ENCODE measurements at places on chromosomes 2 and 18. TPM values are rescaled to one million over a fixed set of nuclear protein-coding genes. Genes with fewer than 3 reads are reported as not detected.

- H3K4me1 ChIP-seq: peaks cover 9% of the 10 kb centered on the region
- H3K4me3 ChIP-seq: no peak overlapping the region
- DNase-seq: no peak
- peaks cover 18% of the 10 kb centered on the region for H3K27me3 ChIP-seq
- H3K36me3 ChIP-seq: no peaks in the 10 kb centered on the region
These were observed 3.6 kb downstream of the LDLRAD4 start for GRCh38 chr18:13221869-13222855.

FBXO36 gene
- 1.5 TPM for total RNA-seq

GRCh38 chr2:193303464-193303863 lies 1108.7 kb upstream of the TMEFF2 start:
- H3K36me3 ChIP-seq: no peaks in the 10 kb centered on the region
- DNase-seq: no peak
- no peaks in the 10 kb centered on the region for H3K27me3 ChIP-seq
- H3K4me3 ChIP-seq: no peak overlapping the region
- no peak overlapping the region for H3K27ac ChIP-seq

GRCh38 chr2:69973335-69973735 lies 11.9 kb upstream of the ASPRV1 start:
- H3K4me1 ChIP-seq: peaks cover 11% of the 10 kb centered on the region
- no peaks in the 10 kb centered on the region for H3K27me3 ChIP-seq
- H3K4me3 ChIP-seq: no peak overlapping the region
- H3K36me3 ChIP-seq: no peaks in the 10 kb centered on the region

- H3K4me3 ChIP-seq: no peak overlapping the region
- peak overlapping the region; percentile 24 for H3K27ac ChIP-seq
- DNase-seq: no peak
- no peaks in the 10 kb centered on the region for H3K27me3 ChIP-seq
- H3K36me3 ChIP-seq: peaks cover 4% of the 10 kb centered on the region
These were observed 16.6 kb upstream of the STK17B start for GRCh38 chr2:196187898-196188458.

DNA sequence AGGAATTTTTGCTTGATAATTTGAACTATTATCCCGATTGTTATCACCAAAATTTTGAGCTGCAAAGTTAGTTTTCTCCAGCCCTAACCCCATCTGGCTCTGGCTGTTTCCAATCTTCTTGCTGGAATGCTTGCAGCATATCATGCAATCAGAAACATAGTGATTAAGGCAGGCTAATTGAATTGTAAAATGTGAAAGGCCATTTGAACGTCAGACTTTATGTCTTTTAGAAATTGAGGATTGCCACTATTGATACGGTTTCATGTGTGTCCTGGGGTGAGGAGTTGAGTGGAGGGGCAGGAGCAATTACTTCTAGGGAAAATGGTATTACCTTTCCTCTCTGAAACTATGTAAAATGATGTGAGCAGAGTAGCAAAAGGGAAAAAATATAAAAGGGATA lies 1674.5 kb upstream of the LRRTM1 start:
- no peaks in the 10 kb centered on the region for H3K27me3 ChIP-seq
- H3K27ac ChIP-seq: no peak overlapping the region
- H3K4me1 ChIP-seq: no peaks in the 10 kb centered on the region
- no peak overlapping the region for H3K4me3 ChIP-seq

- H3K36me3 ChIP-seq: no peaks in the 10 kb centered on the region
- no peaks in the 10 kb centered on the region for H3K27me3 ChIP-seq
- DNase-seq: no peak
- H3K27ac ChIP-seq: peak overlapping the region; percentile 90
These were observed 12.7 kb upstream of the ARHGEF4 start for GRCh38 chr2:130823886-130824491.

KCTD1 gene
- 2.5 TPM for total RNA-seq

GRCh38 chr2:9167718-9168657 lies 38.6 kb upstream of the ASAP2 start:
- no peak overlapping the region for H3K4me3 ChIP-seq
- no peak overlapping the region for H3K27ac ChIP-seq
- H3K27me3 ChIP-seq: peaks cover 5% of the 10 kb centered on the region
- DNase-seq: no peak
- H3K4me1 ChIP-seq: no peaks in the 10 kb centered on the region

GRCh38 chr2:63051795-63052333 lies 1.2 kb downstream of the OTX1 start:
- H3K27me3 ChIP-seq: peaks cover 81% of the 10 kb centered on the region
- DNase-seq: no peak
- no peak overlapping the region for H3K4me3 ChIP-seq
- H3K27ac ChIP-seq: no peak overlapping the region

GRCh38 chr2:186460465-186460864 lies 25.6 kb upstream of the ZC3H15 start:
- no peak overlapping the region for H3K27ac ChIP-seq
- no peak for DNase-seq
- H3K36me3 ChIP-seq: no peaks in the 10 kb centered on the region
- H3K4me3 ChIP-seq: no peak overlapping the region
- no peaks in the 10 kb centered on the region for H3K27me3 ChIP-seq

DNA sequence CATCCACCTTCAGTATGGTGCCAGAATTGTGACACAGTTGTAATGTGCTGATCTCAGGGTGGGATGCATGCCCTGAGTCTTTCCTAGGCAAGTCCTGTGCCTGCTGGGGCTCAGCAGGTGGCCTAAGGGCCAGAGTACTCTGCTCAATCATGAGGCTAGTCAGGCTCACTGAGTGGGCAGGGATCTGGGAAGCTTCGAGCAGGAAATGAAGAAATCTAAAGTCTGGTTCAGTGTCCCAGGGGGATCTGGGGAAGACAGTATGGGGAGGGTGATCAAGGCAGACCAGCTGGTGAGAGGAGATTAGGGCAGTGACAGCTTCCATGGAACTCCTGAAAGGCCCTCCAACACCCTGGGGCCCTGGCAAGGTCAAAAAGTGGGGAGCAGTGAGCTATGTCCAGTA lies 8.9 kb upstream of the ANKRD29 start:
- H3K36me3 ChIP-seq: no peaks in the 10 kb centered on the region
- no peak overlapping the region for H3K4me3 ChIP-seq
- no peak for DNase-seq
- H3K27me3 ChIP-seq: no peaks in the 10 kb centered on the region
- peaks cover 9% of the 10 kb centered on the region for H3K4me1 ChIP-seq

DNA sequence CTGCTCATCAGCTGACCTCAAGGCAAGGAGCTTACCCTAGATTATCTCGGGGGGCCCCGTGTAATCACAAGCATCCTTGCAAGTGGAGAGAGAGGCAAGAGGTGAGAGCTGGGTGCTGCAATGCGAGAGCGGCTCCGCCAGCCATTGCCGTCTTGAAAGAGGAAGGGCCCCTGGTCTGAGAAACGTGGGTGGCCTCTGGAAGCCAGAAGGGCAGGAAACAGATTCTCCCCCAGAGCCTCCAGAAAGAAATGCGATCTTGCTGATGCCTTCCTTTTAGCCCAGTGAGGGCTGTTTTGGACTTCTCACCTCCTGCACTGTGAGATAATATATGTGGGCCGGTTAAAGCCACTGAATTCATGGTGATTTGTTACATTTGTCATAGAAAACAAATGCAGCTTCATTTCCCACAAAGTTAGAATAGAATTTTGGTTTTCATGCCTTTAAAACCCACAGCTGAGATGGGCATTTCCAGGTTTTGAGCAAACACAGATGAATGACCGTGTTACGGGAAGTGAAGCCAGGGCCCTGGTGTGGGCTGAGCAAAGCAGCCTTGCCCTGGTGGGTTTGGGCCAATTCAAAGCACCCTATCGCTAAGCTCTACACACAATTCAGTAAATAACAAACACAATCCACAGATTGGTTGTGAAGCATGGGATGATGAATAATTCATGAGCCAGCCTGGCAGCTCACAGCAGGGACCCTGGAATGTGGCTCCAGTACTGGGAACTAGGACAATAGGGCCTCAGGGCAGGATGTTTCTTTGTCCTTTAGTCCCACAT lies 319.9 kb upstream of the HS6ST1 start:
- H3K27me3 ChIP-seq: peaks cover 1% of the 10 kb centered on the region
- H3K27ac ChIP-seq: no peak overlapping the region
- H3K4me1 ChIP-seq: no peaks in the 10 kb centered on the region
- no peak for DNase-seq
- no peaks in the 10 kb centered on the region for H3K36me3 ChIP-seq

SP140 gene
- total RNA-seq: 151 TPM

RSAD2 gene
- total RNA-seq: 7.9 TPM

DNA sequence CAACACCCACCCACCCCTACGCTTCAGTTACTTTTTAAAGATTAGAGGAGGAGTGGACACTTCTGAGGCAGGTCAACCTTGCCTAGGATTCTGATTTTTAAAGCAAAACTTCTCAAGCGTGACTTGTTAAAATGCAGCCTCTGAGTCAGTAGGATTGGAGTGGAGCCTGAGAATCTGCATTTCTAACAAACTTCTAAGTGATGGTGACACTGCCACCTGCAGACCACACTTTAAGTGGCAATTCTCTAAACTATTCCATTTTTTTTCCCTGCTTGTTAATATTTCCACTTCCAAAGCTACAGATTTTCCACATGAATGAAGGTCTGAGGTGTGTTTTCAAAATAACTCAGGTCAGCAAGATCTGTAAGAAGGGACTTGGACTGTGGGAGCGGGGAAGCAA lies 171.1 kb upstream of the CCDC150 start:
- H3K27me3 ChIP-seq: peaks cover 3% of the 10 kb centered on the region
- no peak overlapping the region for H3K27ac ChIP-seq
- no peaks in the 10 kb centered on the region for H3K4me1 ChIP-seq
- no peaks in the 10 kb centered on the region for H3K36me3 ChIP-seq
- DNase-seq: no peak

DNA sequence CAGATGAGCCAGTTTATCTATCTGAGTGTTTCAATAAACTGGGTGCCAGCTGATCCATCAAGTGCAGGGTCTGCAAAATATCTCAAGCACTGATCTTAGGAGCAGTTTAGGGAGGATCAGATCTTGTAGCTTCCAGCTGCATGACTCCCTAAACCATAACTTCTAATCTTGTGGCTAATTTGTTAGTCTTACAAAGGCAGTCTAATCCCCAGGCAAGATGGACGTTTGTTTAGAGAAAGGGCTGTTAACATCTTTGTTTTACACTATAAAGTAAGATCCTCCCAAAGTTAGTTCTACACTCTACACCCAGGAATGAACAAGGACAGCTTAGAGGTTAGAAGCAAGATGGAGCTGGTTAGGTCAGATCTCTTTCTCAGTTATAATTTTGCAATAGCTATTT lies 28.7 kb upstream of the HNMT start:
- no peaks in the 10 kb centered on the region for H3K36me3 ChIP-seq
- H3K4me3 ChIP-seq: no peak overlapping the region
- no peaks in the 10 kb centered on the region for H3K27me3 ChIP-seq
- DNase-seq: no peak

DNA sequence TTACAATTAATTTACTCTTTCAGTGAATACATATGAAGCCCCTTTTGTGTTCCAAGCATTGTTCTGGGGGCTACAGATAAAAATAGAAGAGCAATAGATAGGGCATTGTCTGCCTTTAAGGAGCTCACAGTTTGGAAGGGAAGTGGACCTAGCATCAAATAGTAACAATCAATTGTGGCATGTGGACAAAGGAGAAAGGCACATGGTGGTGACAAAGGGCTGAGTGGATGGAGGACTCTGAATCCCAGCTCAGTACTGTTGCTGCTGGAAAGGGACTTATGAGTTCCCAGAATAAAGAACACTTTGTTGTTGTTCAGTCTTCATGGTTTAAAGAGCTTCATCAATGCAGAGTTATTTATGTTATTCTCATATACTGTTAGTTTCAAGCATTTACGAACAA lies 217.7 kb downstream of the HRH4 start:
- DNase-seq: no peak
- no peak overlapping the region for H3K27ac ChIP-seq
- H3K27me3 ChIP-seq: peaks cover 20% of the 10 kb centered on the region
- H3K4me3 ChIP-seq: no peak overlapping the region
- peaks cover 2% of the 10 kb centered on the region for H3K4me1 ChIP-seq

GRCh38 chr2:104413890-104414289 lies 440.0 kb upstream of the POU3F3 start:
- H3K27me3 ChIP-seq: peaks cover 3% of the 10 kb centered on the region
- H3K4me1 ChIP-seq: no peaks in the 10 kb centered on the region
- no peak for DNase-seq
- H3K4me3 ChIP-seq: no peak overlapping the region

GRCh38 chr2:19368760-19369159 lies 10.3 kb upstream of the OSR1 start:
- peaks cover under 1% of the 10 kb centered on the region for H3K4me1 ChIP-seq
- no peak for DNase-seq
- H3K36me3 ChIP-seq: no peaks in the 10 kb centered on the region
- H3K4me3 ChIP-seq: no peak overlapping the region
- peaks cover 11% of the 10 kb centered on the region for H3K27me3 ChIP-seq
- H3K27ac ChIP-seq: no peak overlapping the region

SCN9A gene
- total RNA-seq: not detected

ABCG8 gene
- total RNA-seq: not detected

DNA sequence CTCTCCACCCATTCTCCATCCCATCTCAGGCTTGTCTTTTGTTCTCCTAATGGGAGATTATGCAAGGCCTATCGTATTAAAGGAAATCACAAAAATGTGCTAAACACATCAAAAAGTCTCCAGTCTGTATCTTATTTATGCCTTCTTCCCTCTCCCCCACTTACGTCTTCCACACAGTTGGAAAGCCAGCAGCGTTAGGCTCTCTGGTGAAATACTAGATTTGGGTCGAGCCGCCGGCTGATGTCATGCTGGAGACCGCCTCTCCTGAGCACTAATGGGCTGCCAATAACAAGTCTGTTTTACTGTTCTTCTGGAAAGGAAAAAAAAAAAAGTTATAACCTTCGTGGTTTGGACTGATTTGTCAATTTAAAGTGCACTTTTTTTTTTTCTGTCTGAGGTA lies 182.7 kb upstream of the SIX2 start:
- no peaks in the 10 kb centered on the region for H3K4me1 ChIP-seq
- no peak overlapping the region for H3K4me3 ChIP-seq
- H3K27me3 ChIP-seq: peaks cover 7% of the 10 kb centered on the region
- DNase-seq: no peak
- no peaks in the 10 kb centered on the region for H3K36me3 ChIP-seq

NYAP2 gene
- not detected for total RNA-seq

TBR1 gene
- total RNA-seq: not detected

SERPINB2 gene
- total RNA-seq: not detected

- no peaks in the 10 kb centered on the region for H3K4me1 ChIP-seq
- H3K4me3 ChIP-seq: no peak overlapping the region
- no peak for DNase-seq
- H3K36me3 ChIP-seq: no peaks in the 10 kb centered on the region
- H3K27ac ChIP-seq: no peak overlapping the region
These were observed 53.2 kb upstream of the SOS1 start for GRCh38 chr2:39174022-39174421.

DNA sequence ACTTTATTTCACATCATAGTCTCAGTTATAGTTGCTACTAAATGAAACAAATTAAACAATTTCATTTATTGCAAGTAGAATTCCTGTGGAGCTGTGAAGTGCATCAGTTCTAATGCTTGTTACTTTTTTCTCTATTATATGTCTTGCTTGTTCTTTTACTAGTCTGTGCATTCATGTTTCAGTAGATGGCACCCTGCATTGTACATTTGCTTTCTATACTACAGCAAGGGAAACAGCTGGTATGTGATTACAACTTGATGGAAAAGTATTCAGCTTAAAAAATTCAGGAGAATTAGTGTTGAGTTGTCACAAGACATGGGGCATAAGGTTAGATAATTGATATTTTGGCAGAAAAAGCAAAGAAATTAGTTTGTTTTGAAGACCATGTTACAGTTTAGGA lies 72.3 kb downstream of the TANK start:
- no peak overlapping the region for H3K27ac ChIP-seq
- no peak for DNase-seq
- no peak overlapping the region for H3K4me3 ChIP-seq
- no peaks in the 10 kb centered on the region for H3K27me3 ChIP-seq

- H3K4me1 ChIP-seq: no peaks in the 10 kb centered on the region
- H3K27ac ChIP-seq: no peak overlapping the region
- H3K27me3 ChIP-seq: peaks cover 3% of the 10 kb centered on the region
- DNase-seq: no peak
These were observed 122.8 kb downstream of the NRP2 start for GRCh38 chr2:205805136-205805535.

Data from activated CD4-positive, alpha-beta memory T cell treated with anti-CD3 and anti-CD28 coated beads for 36 hours (primary cell).